NT2/D1 (cell line): ENCODE measurements at places on chromosomes 3 and 15.

DNA sequence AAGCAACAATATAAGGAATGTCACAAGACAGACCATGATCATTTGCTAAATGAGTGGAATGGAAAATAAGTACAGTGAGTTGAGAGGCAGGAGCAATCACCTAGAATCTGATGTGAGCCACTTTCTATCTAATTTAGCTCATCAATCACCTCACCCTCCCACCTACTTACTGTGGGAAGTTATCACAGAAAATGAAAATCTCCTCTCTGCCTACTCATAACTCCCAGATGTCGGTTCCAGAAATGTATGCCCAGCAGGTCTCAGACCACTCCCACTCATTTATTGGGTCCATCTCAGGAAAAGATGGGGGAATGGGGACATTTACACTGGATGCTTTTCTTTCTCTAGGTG lies 270.9 kb downstream of the FHIT start:
- no peak for DNase-seq

- no peak for DNase-seq
Observed at GRCh38 chr3:172799246-172799645, 48.7 kb downstream of the ECT2 start.

GRCh38 chr15:67024314-67024997 lies 40.9 kb upstream of the SMAD3 start:
- no peak for DNase-seq

DNA sequence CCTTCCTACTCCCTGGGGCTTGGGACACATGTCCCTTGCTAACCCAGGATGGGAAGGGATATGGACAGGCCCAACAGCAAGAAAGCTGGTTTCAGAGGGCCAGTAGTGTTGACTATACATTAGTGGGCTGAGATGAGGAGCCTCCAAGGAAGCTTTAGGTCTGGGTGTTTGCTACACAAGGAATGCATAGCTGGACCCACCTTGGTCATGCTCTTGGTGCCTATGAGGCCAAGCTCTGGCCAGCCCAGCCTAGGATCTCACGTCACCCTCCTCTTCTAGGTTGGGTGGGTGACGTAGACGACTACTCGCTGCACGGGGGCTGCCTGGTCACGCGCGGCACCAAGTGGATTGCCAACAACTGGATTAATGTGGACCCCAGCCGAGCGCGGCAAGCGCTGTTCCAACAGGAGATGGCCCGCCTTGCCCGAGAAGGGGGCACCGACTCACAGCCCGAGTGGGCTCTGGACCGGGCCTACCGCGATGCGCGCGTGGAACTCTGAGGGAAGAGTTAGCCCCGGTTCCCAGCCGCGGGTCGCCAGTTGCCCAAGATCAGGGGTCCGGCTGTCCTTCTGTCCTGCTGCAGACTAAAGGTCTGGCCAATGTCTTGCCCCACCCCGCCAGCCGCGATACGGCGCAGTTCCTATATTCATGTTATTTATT lies 653 bp upstream of the WDR6 start:
- no peak for DNase-seq

DNA sequence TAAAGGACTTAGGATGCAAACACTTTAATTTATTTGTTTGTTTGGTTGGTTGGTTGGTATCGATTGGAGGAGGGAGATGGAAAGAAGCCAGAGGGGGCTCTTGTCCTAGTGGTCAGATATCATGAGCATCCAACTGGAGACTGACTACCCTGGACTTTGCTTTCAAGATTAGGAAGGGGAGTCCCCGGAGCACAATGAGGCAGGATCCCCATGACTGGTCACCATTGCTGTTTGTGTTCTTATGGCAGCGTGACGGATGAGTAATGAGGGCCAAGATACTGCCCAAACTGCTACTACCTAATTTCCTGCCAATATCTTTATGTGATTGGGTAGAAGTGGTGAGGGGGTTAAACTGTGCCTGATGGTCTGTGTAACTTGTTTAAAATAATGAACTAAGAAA lies 354.6 kb upstream of the ROPN1 start:
- DNase-seq = no peak

DNA sequence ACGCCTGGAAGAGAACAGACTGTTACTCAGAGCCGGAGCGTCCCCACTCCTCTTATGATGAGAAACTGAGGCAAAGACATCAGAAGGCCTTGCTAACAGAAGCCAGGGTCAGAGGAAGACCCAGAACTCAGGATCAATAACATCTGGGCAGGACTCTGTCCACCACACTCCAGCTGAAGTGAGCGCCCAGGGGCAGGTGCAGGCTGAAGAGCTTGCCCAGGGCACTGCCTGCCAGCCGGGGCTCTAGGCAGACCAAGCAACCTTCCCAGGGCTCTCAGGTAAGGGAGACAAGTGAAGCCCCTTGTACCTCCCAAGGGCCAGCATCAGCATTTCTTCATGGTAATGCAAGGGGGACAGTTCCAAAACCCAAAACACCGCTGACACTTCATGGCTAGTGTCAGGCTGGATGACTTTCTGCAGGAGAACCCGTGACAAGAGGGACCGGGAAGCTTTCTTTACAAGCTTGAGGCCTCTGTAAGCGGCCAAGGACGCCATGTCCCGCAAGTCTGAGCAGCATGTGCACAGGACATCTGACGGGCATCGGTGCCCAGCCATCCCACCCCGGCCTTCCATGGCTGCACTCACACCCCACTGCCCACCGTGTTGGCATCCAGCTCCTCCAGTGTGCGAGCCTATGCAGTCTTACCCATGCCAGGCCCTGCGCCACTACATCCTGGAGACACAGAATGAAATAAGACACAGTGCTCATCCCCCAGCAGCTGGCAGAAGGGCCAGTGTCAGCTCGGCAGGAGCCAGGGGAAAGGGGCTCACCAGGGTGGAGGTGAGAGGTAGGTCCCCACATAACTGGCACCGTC lies 14.1 kb downstream of the XXYLT1 start:
- no peak for DNase-seq

- no peak for DNase-seq
Observed at GRCh38 chr15:59991834-59992233, 12.3 kb upstream of the FOXB1 start.

GRCh38 chr3:124634210-124635168 lies 95.8 kb upstream of the UMPS start:
- peak; percentile 16 for DNase-seq

GRCh38 chr3:187314176-187314575 lies 22.6 kb upstream of the MASP1 start:
- DNase-seq = no peak

GRCh38 chr3:87088993-87089841 lies 98.3 kb upstream of the VGLL3 start:
- DNase-seq = no peak

GRCh38 chr3:59237121-59237520 lies 187.3 kb upstream of the CFAP20DC start:
- DNase-seq = no peak

GRCh38 chr15:29274946-29275345 lies 5.3 kb upstream of the NSMCE3 start:
- DNase-seq = no peak

- DNase-seq = no peak
Observed at GRCh38 chr3:71973274-71974030, 188.5 kb upstream of the PROK2 start.

DNA sequence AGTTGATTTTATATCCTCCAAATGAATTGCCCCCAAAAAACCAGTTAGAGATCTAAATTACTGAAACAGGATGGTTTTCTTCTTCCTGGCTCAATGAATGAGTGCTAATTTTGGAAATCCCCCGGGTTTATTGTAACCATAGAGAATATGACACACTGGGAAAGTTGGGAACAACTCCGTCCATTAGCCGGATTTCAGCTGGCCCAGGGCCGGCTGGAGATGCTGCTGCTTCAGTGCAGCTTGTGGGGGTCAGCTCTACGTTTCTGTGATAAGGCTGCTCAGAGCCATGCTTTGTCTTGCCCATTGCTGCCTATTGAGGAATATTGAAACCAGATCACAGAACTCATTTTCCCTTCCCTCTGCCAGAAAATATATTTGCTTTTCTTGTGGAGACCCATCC lies 20.3 kb downstream of the GYG1 start:
- DNase-seq = no peak

- no peak for DNase-seq
Observed at GRCh38 chr3:21573291-21573690, 177.7 kb downstream of the ZNF385D start.

DNA sequence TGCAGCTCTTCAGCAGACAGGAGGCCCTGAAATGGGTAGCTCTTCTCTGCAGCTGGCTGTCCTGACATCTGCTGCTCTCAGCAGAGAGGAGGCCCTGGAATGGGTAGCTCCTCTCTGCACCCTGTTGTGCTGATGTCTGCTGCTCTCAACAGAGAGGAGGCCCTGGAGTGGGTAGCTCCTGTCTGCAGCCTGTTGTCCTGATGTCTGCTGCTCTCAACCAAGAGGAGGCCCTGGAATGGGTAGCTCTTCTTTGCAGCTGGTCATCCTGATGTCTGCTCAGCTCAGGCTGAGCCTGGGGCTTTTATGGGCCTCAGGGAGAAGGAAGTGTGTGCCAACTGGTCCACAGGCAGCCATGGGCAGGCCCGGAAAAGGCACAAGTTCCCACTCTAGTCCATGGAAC lies 66.6 kb downstream of the PIK3CB start:
- DNase-seq = peak; percentile 16

GRCh38 chr3:73484656-73485248 lies 140.0 kb downstream of the PDZRN3 start:
- DNase-seq = peak; percentile 78

DNA sequence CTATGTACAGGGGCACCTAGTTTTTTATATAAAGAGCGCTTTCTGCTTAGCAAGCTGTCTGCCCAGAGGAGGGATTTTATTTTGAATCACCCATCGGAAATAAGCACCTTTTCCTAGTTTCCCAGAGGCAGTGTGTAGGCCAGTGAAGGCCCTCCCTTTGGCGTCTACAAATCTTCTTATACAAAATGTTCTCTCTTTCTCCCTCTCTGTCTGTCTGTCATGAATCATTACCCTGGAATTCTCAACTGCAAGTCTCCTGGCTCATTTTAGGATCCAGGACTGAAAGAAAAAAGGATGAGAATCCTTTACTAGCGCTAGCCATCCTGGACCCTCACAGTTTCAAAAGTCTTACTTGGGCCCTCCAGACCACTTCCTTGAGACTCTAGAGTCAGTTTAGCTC lies 728.1 kb downstream of the OTOL1 start:
- DNase-seq = no peak

DNA sequence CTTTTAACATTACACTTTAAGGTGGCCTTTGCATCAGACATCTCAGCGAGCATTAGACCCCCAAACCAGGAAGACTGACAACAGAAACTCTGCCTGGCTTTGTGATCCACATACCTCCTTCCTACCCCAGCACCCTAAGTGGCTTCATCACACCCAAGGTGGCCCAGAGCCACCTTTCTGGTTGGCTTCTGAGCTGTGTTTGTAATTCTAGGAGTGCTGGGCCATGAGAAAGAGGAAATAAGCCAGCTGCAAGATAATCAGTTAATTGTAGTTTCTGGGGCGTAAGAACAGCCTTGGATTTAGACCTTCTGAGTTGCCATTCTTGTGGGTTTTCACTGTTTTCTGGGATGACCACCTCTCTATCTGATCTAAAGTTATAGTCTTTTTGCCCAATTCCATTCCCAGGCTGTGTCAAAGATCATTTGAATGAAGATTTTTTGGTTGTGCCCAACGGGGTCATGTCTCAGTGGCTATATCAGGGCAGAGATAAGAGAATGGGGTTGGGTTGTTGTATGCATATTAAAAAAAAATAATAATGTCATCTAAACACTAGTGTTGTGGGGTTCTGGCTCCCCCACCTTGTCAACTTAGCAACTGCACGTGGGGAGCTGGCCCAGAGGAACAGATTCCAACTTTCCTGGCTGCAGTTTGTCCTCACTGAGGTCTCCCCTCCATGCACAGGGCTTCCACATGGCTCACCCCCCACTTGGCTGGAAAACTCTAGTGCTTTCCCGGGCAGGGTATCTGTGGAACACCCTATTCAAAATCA lies 234.8 kb upstream of the WNT5A start:
- DNase-seq = no peak

DNA sequence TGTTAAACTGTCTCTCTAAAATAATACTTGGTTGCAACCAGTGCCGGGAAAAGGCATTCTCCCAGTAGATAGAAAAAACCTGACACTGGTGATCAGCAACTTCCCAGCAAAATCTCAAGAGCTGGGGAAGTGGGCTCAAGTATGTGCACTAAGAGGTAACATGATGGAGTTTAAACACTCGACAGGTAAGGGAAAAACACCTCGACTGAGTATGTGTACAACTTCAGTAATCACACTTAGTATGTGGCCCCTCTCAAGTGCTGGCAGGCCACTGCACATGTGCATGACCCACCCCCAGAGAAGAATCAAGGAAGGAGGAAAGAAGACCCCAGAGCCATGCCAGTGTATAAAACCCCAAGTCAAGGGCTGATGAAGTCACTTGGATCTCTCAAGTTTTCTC lies 27.4 kb downstream of the SPESP1 start:
- no peak for DNase-seq

GRCh38 chr3:162743091-162743490 lies 1246.5 kb downstream of the OTOL1 start:
- no peak for DNase-seq

GRCh38 chr3:162764808-162765071 lies 1268.1 kb downstream of the OTOL1 start:
- DNase-seq = no peak

GRCh38 chr15:45657764-45658545 lies 23.1 kb downstream of the SQOR start:
- no peak for DNase-seq

DNA sequence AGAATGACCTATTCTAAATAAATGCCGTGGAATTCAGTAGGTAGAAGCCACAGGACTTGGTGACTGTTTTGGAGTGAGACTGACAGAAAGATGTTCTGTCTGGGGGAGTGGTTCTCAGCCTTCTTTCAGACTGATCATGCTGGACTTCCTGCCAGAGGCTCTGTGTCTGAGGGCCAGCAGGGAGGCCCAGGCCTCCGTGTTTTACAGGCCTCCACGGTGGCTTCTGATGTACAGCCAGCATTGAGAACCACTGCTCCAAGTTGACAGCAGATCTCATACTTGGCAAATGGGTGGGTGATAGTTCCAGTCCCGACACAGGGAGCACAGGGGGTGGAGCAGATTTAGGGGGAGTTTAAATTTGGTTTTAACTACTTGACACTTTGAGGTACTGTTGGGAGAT lies 6.7 kb upstream of the PIGZ start:
- DNase-seq = no peak

GRCh38 chr3:114214542-114215341 lies 22.6 kb downstream of the ZNF80 start:
- peak; percentile 48 for DNase-seq

GRCh38 chr15:65916664-65917406 lies 47.5 kb downstream of the RAB11A start:
- DNase-seq = peak; percentile 69

- DNase-seq = peak; percentile 22
Observed at GRCh38 chr3:43435706-43436105, 149.4 kb downstream of the SNRK start.
